ENCODE measurements at places on chromosomes 11 and 22.

- peak; percentile 25 for DNase-seq
Observed at GRCh38 chr11:72079819-72080325, 470 bp downstream of the NUMA1 start.

DNA sequence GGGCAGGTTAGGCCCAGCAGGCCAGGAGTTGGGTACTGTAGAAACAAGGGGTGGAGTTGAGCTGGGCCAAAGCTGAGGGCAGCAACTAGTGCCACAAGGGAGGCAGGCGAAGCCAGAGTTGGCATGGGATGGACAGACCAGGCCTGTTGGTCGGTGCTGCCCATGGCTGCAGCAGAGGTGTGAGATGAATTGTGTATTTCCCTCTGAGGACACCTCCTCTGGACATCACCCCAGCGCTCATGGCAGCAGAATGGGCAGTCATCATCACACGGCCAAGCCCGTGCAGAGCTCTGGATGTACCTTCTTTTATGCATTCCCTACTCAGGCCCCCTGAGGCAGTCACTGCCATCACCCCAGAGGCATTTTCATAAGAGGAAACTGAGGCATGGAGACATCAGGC, 20.3 kb downstream of the TAB1 start:
- no peak for DNase-seq

DNA sequence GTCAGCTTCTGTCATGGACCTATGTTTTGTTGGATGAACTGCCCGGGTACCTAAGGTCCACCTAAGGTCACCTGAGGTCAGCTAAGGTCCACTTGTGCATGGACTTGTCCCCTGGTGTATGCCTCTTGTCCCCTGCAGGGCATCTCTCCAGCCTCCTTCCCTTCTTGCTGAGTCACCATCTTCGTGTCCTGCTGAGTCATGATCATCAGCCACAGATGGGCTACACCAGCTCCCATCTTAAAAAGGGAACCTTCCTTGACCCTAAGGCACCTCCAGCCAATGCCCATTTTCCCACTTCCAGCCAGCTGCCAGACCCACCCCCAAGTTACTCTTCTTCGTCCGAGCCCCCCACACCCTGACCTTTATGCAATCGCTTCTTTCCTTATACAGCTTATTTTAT, 544.9 kb downstream of the TBC1D22A start:
- peak; percentile 13 for DNase-seq

DNA sequence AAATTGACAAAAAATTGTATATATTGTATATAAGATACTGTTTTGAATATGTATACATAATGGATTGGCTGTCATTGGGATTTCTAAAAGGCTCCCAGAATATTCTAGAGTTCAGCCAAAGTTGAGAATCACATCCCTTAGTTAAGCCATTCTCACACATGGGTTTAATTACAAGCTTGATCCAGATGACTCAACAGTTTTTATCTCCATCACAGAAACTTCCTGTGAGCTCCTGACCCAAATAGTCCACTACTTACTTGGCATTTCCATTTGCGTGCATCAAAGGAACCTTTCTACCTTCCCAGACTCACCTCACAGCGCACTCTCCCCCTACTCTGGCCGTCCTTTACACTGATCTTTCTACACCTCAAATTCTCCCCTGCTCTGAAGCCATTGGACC, 184.8 kb upstream of the ARHGAP20 start:
- DNase-seq: no peak

DNA sequence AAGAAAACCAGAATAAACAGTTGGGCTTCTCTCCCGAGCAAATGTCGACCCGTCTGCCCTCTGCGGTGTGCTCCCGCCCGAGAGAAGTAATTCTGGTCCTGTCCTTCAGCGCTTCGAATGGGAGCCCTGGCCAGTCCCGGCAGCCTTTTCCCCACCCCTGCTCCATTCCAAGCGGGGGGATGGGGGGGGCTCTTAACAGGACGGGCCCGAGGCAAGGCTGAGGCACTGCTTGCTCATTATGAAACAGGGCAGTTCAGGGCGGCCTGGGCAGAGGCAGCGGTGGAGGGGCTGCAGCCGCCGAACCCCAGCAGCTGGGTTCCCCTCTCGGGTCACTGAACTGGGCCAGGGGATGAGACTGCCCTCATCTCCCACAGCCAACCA, 9.1 kb downstream of the BACE1-AS start:
- DNase-seq: no peak

DNA sequence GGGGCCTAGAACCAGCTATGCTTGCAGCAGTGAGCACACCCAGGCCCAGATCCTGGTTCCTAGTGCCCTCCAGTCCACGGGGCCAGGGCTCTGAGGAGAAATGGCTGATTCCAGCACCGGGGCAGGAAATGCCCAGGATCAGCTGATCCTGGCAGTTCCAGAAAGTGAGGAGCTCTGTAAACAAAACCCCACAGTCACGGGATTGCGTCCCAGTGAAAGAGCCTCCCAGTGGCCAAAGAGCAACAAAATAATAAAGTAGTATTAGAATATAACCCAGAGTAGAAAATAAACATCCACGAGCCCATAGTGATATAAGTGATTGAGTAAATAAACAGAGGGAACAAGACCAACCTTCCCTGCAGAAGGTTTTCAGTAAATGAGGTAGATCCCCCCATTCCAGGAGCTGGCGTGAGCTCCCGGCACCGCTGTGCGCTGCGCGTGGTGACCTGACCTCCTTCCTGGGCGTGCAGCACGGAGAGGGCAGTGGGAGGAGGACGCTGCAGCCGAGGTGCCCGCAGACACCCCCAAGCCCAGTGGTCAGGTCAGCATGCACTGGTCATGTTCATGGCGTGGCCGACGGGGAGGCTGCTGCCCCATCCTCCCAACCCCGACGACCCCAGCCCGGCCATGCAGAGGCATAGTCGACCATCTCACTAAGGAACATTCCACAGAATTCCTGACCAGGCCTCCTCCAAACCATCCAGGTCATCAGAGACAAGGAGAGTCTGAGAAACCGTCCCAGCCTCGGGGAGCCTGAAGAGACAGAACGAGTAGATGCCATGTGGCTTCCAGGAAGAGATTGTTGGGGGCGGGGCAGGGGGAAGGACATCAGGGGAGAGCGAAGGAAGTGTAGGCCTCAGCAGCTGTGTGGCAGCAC, 19.8 kb downstream of the PTDSS2 start:
- no peak for DNase-seq

GRCh38 chr11:45659031-45659817, 6.2 kb downstream of the CHST1 start:
- DNase-seq: no peak

GRCh38 chr11:79332017-79332416, 108.8 kb downstream of the TENM4 start:
- no peak for DNase-seq

DNA sequence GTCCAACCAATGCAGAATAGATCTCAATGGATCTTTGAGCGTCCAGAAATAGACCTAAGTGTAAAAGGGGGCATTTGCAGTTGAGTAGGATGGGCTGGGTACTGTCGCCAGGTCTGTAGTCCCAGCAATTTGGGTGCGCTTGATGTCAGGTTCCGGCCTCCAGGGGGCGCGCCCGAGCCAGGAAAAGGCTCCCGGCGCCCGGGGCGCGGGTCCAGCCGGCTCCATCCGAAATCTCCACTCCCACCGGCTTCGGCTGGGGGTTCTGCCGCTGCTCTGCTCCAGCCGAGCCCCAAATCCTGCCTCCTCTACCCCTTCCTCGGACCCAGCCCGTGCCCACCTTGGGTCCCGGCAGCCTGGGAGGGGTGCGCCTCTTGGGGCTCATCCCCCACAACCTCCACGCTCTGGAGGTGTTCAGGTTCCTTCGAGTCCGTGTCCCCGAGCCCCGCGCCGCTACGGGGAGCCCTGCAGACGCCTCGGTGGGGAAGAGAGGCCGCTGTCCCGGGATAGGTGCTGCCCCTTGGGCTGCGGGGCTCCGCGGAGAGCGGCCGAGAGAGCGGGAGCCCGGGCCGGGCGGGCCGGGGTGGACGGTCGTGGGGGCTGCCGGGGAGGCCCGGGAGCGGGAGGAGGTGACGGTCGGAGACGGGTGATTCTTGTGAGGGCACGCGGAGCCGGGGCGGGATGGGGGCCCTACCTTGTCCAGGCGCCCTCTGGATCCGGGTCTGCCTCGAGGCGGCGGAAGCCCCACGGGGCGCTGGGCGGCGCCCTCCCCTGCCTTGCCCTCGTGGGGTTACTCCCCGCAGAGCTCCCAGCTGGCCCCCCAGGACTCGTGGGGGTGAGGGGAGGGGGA, 13.0 kb upstream of the CYB5R3 start:
- DNase-seq: peak; percentile 76

DNA sequence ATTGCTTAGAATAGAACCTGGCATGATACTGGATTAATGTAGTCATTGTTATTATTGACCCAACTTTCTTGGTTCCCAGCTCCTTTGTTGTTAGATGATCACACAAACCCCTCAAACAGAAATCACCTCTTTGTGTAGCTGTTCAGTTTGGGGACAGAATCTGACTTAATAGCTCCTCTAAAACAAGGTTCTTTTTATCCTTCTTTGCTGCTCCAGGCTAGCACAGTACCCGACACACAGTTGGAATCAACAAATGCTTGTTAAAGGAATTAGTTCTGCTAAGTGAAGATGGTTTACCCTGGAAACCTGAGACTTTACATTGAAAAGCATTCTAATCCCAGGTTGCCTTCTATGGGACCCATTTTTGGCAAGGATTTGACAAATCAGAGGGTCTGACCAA, 43.9 kb downstream of the GAB2 start:
- DNase-seq: no peak

DNA sequence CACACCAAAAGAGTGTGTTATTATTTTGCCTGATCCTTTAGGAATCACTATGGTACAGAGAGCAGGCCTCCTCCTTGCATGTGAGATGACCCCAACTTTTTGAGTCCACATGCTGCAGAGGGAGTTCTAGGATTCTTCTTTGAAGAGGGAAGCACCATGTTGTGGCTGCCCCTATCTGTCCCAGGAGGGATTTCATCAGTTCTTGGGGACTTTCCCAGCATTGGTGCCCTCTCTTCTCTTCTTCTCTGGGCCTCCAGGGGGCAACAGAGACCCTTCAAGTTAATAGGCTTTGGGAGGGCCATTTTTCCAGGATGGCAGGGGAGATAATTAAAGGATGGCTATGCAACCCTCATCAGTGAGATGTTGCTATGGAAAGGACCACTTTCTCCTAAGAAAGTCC, 3.6 kb downstream of the MMP1 start:
- peak; percentile 57 for DNase-seq

DNA sequence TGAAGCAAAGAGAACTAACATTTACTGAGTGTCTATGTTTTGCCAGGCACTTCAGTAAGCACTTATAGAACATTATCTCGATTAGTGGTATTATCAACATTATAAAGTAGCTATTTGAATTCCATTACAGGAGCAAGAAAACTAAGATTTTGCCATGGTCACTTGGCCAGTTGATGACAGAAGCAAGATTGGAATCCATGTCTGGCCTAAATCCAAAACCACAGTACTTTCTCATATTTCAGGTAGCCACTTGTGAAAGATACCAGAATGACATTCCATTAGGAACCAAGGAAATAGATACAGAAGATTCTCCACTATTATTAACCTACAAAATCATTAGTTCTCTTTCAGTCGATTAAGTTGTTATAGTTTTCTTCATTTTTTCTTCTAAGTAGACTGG, 691.0 kb upstream of the API5 start:
- no peak for DNase-seq

DNA sequence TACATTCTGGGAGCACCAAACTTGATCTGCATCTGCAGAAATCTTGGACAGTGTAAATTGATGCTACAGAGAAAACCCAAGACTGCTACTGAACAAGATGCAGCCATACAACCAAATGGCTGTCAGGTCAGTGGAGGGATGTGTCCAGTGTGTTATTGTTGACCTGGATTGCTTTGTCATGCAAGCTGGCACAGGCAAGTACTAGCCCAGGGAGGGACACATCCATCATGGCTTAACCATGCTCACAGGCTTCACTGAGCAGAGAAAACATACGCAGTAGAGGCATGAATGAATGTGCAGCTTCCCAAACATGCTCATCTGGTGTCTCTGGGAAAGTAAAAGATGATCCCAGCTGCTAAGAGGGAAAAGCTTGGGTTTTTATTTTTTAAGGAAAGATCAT, 93.6 kb downstream of the MTNR1B start:
- DNase-seq: no peak

- no peak for DNase-seq
Observed at GRCh38 chr11:20156280-20156875, 3.9 kb downstream of the DBX1 start.

DNA sequence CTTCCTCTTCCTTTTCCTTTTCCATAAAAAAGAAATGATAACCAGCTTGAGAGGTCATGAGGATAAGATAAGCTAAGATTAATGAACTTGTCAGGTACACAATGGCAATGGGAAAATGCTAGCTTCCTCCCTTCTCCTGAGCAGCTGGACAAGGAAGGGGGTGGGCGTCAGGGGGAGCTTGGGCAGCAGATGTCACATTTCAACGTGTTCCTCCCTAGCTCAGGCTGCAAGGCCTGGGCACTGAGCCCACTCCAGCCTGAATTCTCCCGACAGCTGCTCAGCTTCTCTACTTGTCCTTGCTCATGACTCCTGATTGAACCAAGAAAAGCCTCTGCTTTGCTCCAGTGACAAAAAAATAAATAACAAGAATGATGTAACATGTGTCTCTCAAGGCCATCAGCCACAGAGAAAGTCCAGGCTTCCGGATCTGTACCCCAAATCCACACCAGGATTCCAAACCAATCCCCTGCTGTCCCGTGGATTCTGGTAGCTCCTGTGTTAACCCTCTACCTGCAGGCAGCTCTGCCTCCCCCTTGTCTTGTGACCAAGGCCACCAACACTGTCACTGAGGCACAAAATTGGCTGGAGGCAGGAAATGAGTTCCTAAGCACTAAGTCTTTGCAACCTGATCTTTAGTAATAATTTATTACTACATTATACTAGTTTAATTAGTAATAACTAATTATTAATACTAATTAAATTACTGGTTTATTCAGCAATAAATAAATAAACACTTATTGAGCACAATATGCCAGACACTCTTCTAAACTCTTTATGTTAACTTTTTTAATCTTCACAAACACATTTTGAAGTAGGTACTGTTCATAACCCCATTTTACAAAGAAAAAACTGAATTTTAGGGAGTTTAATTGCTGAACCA, 146.5 kb downstream of the CCDC34 start:
- DNase-seq: no peak

DNA sequence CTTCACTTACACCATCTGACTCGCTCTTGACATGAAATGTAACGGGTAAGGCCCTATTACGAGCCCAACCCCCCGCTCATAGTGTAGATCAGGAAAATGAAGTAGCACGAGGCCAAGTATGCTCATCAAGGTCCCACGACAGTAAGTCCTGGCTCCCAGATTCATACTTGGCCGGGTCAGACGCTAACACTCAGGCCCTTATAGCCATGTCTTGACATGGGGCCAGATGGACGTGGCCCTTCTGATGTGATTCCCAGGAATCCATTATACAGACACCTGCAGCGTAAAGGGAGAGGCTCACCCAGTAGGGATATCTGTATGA, 175.1 kb downstream of the CEP164 start:
- DNase-seq: no peak

- DNase-seq: no peak
Observed at GRCh38 chr11:101866619-101867491, 48.0 kb upstream of the CEP126 start.

DNA sequence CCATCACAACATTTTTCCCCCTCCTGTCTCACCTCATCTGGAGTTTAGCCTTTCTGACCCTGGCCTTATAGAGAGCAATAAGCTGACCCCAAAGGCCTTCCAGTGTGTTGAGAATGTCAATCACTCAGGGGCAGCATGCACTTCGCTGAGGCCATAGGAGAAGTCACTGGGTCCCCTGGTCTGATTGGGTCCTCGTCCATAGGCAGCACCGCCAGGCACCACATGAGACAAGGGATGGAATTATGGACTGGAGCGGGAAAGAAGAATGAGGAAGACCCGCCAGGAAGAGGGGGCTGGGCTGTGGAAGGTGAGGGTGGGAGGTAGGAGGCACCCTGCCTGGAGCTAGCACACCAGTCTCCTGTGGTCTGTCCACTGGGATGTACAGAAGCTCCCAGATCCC, 72.9 kb downstream of the DSCAML1 start:
- no peak for DNase-seq

Measured in hematopoietic multipotent progenitor cell treated with erythropoietin and hydrocortisone succinate and interleukin-3 and kit ligand, for 8 days (in vitro differentiated cells).